A549 treated with DMSO at 1 μM for 4 hours (cell line): ENCODE measurements at places on chromosomes 5 and 9. TPM values are rescaled to one million over a fixed set of nuclear protein-coding genes. Genes with fewer than 3 reads are reported as not detected.

Gene PDE4D
- total RNA-seq, result 35.4 to 60.6 TPM (median 57.9 TPM) in 5 replicates

Gene MSMP
- 0.23 to 0.38 TPM in 2 of 5 replicates, not detected in the others for total RNA-seq

Gene DNLZ
- 19.0 to 36.9 TPM (median 31.0 TPM) in 5 replicates for total RNA-seq

Gene PCDH1
- total RNA-seq, result 1.5 to 2.4 TPM (median 2.1 TPM) in 5 replicates

Gene PTCD2
- total RNA-seq, result 8.7 to 13.4 TPM (median 10.8 TPM) in 5 replicates
